ENCODE measurements at places on chromosomes 2 and 18.
A peak's percentile ranks its signal among the peaks of the same experiment; 100 is the strongest.

GRCh38 chr2:33216508-33217182, 259.8 kb upstream of the RASGRP3 start:
- DNase-seq, result no peak

GRCh38 chr2:67164771-67165522, 232.2 kb upstream of the ETAA1 start:
- DNase-seq, result no peak

DNA sequence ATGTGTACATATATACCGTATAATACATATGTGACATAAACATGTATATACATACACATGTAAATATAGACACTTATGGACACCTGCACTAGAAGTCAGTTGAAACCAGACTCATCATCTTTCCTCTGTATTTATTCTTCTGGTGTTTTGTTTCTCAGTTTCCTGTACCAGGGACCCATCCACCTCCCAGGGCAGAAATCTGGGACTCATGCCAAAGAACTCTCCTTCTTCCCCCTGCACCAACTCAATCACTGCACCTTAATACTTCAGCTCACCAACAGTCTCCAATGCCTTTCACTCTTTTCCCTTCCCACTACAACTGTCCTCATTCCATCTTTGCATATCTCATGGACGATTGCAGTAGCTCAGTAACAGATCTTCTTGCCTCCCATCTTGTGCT, 428.0 kb downstream of the FBXO15 start:
- no peak for DNase-seq

- DNase-seq, result no peak
Measured at GRCh38 chr2:2586931-2587330, 255.9 kb upstream of the MYT1L start.

DNA sequence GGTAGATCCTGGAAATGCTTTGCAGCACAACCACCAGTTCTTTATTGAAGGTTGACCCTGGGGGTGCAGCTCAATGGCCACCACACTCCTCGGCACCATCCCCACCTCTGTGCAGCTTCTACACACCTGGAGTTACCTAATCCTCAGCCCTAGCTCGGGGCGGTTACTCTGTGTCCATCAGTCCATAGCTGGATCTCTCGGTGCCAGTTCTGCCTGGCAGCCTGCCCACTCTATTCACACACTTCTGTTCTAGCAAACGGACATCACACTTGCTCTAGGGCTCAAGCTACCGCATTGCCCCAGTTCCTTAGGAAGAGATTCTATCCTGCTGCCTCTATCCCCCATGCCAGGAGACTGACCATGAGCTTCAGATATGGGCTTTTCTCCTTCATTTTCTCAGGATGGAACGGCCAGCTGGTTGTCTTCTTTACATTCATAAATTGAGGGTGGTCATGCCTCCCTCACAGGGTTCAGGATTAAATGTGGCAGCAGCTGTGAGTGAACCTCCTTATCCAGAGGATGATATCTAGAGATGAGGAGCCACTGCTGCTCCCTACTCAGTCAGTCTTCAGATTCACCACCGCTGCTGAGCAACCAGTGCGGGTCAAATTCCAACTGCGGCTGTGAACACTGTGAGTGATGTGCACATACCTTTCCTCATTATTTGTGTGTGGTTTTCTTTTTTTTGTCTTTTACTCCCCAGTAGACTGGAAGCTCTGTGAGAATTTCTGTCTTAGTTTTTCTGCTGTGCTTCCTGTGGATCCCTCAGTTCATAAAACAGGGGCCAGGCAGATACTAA, 66.9 kb upstream of the TRIB2 start:
- no peak for DNase-seq

DNA sequence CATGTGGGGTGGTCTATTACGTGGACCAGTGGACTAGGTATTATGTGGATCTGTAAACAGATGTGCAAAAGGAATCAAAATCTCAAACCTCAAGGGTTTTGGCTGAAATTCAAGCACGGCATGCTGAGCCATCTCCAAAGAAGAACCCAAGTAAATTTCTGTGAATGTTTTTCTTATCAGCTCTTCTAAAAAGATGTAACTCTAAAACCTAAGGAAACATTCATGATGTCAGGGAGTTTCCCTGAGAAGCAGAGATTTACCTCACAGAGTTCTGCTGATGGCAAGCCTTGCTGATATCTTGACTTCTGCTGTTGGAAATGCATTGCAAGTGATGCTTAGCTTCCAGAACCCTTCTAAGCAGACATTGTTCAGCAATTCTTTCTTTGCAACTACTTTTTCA, 21.6 kb downstream of the DSG4 start:
- DNase-seq, result no peak

GRCh38 chr2:224956706-224957105, 85.6 kb downstream of the DOCK10 start:
- DNase-seq, result no peak

DNA sequence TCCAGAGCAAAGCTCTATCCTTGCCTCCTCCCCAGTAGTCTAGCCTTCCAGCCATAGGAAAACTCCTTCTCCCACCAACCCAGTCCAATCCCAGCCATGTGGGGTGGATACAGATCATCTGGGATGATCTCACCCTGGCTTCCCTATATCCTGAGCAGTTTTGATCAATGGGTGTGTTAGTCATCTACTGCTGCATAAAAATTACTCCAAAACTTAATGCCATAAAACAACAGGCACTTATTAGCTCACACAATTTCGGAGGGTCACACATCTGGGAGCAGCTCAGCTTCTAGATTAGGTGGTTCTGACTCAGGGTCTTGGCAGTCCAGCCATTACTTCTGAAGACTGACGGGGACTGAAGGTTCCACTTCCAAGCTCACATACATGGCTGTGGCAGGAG, 190.4 kb downstream of the SPP2 start:
- DNase-seq, result no peak

- no peak for DNase-seq
Measured at GRCh38 chr2:54626131-54626530, 97.3 kb upstream of the EML6 start.

- DNase-seq, result no peak
Measured at GRCh38 chr2:88845772-88846661, 154.5 kb downstream of the RPIA start.

GRCh38 chr2:219388121-219388906, 602 bp upstream of the DNPEP start:
- DNase-seq, result peak; percentile 97

DNA sequence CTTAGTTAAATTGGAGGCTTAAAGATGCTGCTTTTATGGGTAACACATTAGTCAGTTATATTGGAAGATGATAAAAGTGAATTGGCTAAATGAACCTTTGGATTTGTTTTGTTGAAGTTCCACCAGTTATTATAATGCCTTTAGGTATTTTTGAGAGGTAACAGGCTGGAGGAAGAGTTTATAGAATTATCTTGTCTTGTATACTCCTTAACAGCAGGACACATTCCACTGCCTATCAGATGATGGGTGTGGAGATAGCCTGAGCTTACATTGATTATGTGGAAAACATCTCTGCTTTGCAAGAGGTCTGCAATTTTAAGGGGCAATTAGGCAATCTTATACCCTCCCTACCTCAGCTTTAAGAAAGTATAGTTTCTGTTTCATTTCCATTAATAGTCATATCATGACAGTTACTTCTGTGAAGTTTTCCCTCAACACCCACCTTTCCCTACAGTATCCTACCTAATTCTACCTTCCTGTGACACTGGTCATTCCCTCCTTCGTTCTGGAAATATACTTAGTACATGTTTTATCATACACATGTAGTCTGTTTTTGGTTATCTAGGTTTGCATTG, 403.7 kb upstream of the SPRED2 start:
- DNase-seq, result peak; percentile 55

- no peak for DNase-seq
Measured at GRCh38 chr2:60500861-60501260, 52.6 kb downstream of the BCL11A start.

GRCh38 chr2:429575-430254, 141.8 kb upstream of the ALKAL2 start:
- DNase-seq, result no peak

DNA sequence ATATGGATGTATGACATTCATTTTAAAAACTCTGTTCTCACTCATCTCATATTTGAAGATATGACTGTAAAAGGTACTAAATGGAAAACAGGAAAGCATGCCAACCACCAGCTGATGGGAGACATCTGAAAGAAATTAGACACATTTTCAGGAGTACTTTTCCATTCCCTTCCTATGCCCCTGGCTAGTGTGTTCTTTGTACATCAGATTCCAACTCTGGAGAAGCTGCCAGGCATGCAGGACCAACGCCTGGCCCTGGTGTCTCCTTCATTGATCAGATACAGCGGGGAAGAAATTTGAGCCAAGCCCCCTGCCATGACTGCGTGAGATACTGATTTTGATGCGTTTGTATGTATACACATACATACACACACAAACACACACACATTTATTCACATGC, 599.0 kb upstream of the SYT4 start:
- no peak for DNase-seq

DNA sequence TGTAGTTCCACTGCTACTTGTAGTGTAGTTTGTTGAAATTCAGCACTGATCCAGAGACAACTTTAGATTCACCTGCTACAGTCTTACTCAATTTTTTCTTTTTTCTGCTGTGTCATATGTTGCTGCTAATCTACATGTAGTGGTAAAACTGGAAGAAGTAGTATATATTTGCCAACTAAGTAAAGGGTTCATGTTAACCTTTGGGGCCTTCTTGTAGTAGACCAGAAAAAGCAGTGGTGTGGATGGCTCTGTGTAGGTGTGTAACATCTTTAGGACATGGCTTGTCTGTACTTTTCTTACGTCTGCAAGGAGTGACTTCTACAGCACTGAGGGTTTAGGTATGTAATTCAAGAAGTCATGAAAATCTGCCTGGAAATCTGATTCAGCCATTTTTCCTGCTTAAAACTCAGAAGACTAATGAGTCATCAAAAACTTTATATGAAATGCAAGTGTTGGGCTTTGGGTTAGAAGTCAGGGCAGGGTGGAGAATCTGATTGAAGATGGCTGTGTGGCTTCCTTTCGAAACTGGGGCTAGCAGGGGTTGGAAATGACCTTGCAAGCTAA, 8.4 kb downstream of the PTPRM start:
- no peak for DNase-seq

- DNase-seq, result peak; percentile 63
Measured at GRCh38 chr18:59783138-59783537, 85.9 kb upstream of the CCBE1 start.

DNA sequence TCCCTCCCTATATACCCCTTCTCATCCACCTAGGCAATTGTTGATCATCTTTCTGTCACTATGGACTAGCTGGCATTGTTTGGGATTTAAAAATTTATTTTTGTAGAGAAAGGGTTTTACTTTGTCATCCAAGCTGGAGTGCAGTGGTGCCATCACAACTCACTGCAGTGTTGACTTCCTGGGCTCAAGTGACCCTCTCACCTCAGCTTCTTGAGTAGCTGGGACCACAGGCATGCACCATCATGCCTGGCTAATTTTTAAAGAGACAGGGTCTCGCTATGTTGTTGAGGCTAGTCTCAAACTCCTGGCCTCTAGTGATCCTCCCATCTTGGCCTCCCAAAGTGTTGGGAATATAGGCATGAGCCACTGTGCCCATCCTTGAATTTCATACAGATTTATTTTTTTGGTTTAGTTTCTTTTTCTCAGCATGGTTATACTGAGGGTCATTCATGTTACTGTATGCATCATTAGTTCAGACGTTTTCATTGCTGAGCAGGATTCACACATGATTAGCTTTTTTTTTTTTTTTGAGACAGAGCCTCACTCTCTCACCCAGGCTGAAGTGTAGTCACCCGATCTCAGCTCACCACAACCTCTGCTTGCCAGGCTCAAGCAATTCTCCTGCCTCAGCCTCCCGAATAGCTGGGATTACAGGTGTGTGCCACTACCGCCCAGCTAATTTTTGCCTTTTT, 8.6 kb upstream of the PCARE start:
- no peak for DNase-seq

DNA sequence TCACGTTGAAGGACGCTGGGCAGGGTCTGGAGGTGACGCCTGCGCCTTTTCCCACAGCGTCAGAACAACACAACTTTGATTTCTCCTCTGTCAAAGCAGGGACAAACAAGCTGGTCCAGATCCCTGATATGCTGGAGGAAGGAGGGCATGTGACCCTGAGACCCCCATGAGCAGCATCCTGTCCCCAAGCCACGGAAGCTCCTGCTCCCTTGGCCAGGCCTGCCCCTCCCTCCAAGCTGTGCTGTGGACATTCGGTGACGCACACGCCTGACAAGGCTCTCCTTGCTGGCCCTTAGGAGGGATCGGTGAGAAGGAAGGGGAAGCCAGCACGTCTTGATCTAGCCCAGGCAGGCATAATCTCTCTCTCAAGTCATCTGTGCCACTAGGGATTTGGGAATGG, 11.3 kb downstream of the MLPH start:
- DNase-seq, result no peak

- DNase-seq, result no peak
Measured at GRCh38 chr2:33535421-33535820, 59.0 kb downstream of the RASGRP3 start.

GRCh38 chr2:29114946-29115609, at the start of gene CLIP4:
CLIP4 (plus strand) TSS chr2:29115415; CDS start chr2:29121389, 5,974 bp downstream.
- DNase-seq, result no peak

DNA sequence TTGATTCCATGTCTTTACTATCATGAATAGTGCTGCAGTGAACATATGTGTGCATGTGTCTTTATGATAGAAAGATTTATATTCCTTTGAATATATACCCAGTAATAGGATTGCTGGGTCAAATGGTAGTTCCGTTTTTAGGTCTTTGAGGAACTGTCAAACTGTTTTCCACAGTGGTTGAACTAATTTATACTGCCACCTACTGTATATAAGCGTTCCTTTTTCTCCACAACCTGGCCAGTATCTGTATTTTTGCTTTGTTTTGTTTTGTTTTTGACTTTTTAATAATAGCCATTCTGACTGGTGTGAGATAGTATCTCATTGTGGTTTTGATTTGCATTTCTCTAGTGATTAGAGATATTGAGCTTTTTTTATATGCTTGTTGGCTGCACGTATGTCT, 641.6 kb downstream of the SUCLG1 start:
- peak; percentile 68 for DNase-seq

- no peak for DNase-seq
Measured at GRCh38 chr2:1653956-1654695, 90.2 kb downstream of the PXDN start.

DNA sequence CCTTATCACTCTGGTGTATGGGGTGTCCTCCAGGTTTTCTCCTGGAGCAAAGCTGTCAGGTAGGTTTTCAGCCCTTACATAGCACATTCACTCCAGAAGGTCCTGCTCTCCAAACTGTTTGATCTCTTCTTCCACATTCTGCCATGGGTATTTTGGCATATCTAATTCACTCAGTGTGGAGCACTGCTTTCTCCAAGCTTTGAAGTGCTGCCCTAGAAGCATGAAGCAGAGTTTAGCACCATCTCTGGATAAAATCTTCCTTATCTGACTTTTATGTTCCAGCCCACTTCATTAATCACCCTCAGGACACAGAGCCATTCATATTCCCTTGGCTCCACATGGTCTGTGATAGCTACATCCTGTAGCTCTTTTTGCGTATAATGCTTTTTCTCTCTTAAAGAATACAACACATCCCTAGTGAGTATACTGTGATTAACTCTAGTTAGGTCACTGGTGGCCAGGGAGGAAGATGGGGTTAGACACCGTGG, 56.7 kb upstream of the ARHGAP28 start:
- DNase-seq, result no peak

GRCh38 chr2:31266804-31267203, 32.9 kb downstream of the EHD3 start:
- no peak for DNase-seq

GRCh38 chr2:205086662-205087061, 541.4 kb downstream of the PARD3B start:
- no peak for DNase-seq

- peak; percentile 48 for DNase-seq
Measured at GRCh38 chr18:62716619-62717168, 1.4 kb downstream of the PHLPP1 start.

GRCh38 chr2:133422931-133423351, 145.3 kb downstream of the NCKAP5 start:
- no peak for DNase-seq

- peak; percentile 93 for DNase-seq
Measured at GRCh38 chr2:199462956-199463692, 5.4 kb upstream of the SATB2 start.
